Stimulated activated CD4-positive, alpha-beta T cell treated with anti-CD3 and anti-CD28 coated beads, Interleukin-4, amount 100 ng/mL, for 24 hours (primary cell): ENCODE measurements at places on chromosomes 4 and X.

DNA sequence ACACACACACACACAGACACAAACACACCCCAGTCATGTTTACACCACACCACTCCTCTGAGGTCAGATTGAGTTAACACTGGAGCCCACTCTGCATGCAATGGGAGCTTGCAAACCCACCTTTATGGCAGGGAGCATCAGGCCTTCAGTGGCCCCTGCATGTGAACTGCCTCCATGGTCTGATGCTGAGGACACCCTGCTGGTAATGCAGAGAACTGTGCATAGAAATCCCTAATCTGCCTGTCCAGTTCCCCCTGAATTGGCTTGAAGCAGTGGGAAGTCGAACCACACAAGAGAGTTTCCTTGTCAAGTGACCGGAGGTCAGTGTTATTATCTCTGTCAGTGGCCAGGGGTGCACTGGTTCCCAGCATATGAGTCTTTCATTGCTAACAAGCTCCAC, 59.8 kb downstream of the ANOS1 start:
- no peak for DNase-seq

- no peak for DNase-seq
Observed at GRCh38 chr4:146310319-146311021, 96.1 kb downstream of the REELD1 start.

DNA sequence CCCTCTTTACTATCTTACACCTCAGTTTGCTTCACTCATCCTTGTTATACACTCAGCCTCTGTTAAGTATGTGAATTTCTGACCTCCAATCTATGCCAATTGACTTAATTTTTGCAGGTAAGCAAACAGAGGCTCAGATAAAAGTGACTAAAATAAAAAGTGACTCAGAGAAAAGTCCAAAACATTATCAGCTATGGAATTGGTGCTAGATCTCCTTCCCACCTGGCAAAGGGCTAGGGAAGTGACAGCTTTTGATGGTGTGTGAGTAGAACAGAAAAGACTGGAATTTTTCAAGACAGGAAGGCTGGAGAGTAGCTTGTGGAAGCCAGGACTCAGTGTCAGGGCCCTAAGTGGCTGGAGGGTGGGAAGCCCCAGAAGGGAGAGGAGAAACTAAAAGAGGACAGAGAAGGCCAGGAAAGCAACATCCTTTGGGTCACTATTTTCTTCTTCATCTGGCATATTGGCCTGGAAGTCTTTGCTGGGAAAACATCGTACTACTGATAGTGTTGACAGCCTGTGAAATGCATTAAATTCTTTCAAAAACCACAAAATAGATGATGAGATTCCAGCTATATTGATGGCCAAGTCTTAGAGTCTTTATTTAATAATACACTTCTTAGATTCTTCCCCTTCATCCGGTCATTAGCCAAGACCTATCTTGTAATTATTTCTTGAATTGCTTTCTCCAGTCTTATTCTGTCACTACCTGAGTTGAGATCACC, 392.8 kb downstream of the RAPGEF2 start:
- DNase-seq, result no peak

GRCh38 chr4:122980860-122981259, 58.5 kb upstream of the NUDT6 start:
- no peak for DNase-seq

DNA sequence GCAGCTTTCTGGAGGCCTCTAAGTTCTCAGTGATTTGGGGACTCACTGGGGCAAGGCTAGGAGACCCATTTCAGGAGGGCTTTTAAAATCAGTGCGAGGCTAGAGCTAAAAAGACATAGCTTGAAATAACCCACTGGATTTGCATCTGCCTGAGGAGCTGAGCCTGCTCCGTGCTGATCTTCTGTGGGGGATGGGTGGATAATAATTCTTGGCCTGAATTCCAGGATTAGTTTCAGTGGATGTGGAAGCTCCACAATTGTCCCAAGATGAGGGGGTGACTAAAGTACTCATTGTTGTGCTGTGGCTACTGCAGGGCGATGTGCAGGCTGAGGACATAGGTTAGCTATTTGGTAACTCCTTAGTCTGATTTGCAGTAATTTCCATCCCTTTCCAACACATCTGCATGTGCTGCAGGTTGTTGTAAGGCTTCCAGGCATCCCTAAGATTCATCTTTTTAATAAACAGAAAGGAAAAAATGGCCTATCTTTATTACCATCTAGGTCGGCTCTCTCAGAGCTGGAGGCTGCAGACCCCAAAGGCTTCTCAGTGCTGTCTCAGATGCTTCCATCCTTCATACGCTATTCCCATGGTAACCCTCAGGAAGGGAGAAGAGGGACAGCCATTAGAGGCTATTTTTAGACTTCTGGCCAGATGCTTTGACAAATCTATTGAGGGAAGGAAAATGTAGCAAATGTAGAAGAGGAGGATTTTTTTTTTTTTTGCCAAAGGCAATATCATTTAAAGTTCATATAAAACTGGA, 63.4 kb downstream of the GRXCR1 start:
- no peak for DNase-seq

- DNase-seq, result no peak
Observed at GRCh38 chr4:173834151-173834550, 304.1 kb upstream of the HAND2 start.

GRCh38 chr4:130043732-130044160, 947.8 kb downstream of the C4orf33 start:
- DNase-seq, result no peak

DNA sequence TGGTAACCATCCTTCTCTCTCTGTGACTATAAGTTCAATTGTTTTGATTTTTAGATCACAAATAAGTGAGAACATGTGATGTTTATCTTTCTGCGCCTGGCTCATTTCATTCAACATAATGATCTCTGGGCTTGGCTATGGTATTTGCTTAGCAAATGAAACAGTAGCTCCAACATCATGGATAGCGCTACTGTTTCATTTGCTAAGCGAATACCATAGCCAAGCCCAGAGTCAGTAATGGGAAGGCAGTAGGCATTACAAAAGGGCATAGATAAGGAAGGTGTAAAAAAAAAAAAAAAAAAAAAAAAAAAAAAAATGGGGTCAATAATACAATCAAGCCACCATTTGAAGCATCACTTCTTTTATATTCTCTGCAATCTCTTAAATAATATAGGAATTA, 469.0 kb upstream of the ATOH1 start:
- no peak for DNase-seq

DNA sequence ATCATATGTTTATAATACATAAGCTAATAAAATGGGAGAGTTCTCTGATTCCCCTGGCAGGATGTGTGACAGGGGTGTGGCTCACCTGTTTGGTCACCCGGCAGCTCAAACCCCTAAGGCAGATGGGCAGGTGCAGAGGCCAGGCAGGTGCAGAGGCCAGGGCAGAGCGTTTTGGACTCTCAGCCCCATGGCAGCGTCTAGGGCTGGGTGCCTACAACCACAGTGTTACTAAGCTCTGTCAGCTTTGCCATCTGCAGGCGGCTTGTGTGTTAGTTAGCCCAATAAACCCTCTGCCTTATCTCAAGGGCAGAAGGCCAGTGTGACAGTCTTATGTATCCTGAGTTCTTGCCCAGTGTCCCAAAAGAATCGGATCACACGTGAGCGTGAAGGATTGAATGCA, 54.0 kb upstream of the UGT2B15 start:
- DNase-seq, result no peak
